ENCODE measurements at places on chromosomes 12 and 14.

DNA sequence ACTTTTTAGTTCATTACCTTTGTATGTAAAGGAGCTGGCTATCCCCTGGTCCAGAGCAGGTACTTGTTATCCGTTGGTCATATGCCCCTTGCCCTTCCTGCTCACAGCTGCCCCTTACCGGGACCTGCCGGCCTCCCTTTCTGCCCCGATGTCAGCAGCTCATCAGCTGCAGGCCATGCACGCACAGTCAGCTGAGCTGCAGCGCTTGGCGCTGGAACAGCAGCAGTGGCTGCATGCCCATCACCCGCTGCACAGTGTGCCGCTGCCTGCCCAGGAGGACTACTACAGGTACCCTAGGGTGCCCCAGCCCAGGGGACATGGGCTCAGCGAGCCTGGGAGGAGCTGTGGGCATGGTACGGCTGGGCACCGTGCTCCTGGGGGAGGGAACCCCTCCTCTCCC lies 2.3 kb upstream of the RNU7-1 start:
- no peak for DNase-seq

DNA sequence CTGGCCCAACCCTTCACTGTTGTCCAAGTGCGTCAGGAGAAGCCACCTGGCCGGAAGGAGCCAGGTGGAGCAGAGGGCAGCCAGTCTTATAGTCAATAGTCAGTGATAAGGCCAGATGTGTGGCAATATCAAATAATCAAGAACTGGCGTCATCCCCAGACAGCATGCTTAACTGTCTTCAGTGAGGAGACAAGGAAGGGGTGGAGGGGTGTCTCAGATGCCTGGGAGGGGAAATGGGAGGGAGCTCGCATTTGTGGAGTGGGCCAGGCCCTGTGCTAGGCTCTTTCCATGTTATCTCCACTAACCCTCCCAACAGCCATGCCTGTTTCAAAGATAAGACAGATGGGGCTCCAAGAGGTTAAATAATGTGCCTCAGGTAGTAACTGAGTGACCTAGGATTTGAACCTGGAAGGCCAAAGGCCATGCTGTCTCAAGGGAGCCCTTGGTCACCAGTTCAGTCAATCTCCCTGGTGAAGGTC lies 48.9 kb upstream of the FOS start:
- no peak for DNase-seq

- DNase-seq: no peak
Measured at GRCh38 chr12:57435293-57435692, 709 bp downstream of the INHBC start.

GRCh38 chr12:98646294-98647090 lies 1.4 kb downstream of the APAF1 start:
- no peak for DNase-seq

- no peak for DNase-seq
Measured at GRCh38 chr12:66351301-66351700, 49.0 kb downstream of the HELB start.

DNA sequence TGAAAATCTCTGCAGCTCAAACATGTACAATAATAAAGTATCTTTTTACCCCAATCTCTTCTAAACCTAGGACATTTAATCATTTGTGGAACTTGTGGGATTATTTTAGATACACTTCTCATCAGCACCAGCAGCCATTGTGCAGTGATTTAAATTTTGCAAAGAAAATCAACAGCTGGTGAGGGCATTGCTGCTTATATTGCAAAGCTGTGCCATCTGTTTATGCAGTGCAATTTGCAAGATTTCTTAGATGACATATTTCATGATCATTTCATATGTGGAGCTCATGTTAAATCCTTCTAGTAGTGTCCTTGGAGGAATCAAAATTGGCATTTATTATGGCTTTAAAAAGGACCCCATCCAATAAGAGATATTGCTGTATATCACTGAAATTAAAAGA lies 320.7 kb downstream of the BTG1 start:
- no peak for DNase-seq

Data from GM12892 (cell line).